Ureter (tissue), 1 donor: ENCODE measurements at places on chromosomes 3 and 15. TPM values are rescaled to one million over a fixed set of nuclear protein-coding genes. Genes with fewer than 3 reads are reported as not detected.

DNA sequence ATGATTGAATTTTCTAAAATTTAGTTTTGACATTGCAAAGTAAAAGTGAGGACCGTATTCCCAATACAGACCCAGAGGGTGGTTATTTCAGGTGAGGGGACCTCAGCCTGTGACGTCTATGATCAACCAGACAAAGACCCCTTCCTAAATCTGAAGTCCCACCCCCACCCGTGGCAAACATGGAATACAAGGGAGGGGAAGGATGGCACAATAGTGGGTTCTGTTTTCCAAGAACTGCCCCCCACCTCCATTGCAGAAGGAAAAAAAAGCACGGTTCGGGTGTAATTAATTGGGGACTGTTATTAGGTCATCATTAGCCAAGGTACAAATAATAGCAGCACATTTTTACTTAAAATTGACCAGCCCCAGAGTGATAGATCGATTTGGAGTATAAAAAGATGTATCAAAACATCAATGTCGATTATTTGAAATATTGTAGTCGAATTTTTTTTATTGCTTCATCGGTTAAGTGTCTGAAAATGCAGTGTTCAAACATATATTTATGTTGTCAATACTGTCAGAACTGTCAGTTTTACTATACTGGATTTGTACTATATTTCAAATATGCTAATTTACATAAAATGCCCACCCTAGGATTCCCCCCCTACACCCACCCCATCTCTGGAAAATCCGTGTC lies 7.5 kb upstream of the MEIS2 start:
- DNase-seq: no peak

- DNase-seq: peak; percentile 75
Observed at GRCh38 chr15:58988006-58988785, 733 bp downstream of the RNF111 start.

DNA sequence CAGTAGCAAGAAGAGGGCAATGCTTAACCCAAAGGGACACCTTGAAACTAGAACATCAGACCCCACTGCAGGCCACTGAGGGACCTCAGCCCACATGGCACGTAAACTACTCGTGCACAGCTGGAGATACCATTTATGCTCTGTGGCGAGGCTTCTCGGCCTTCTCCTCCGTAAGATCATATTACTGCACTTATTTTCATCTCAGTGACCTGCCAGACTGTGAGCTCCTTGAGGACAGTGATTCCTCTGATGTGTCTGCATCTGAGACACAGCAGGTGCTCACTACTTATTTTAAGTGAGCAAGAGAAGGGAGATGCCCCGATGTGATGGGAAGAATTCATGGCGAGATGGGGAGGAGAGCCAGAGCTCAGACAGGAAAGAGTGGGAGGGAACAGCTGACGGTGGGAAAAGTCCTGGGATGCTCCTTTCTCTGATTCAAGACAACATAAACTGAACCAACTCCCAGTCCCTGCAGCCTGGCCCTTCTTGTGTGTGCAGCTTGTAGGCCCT lies 137.6 kb downstream of the RPLP1 start:
- no peak for DNase-seq

DNA sequence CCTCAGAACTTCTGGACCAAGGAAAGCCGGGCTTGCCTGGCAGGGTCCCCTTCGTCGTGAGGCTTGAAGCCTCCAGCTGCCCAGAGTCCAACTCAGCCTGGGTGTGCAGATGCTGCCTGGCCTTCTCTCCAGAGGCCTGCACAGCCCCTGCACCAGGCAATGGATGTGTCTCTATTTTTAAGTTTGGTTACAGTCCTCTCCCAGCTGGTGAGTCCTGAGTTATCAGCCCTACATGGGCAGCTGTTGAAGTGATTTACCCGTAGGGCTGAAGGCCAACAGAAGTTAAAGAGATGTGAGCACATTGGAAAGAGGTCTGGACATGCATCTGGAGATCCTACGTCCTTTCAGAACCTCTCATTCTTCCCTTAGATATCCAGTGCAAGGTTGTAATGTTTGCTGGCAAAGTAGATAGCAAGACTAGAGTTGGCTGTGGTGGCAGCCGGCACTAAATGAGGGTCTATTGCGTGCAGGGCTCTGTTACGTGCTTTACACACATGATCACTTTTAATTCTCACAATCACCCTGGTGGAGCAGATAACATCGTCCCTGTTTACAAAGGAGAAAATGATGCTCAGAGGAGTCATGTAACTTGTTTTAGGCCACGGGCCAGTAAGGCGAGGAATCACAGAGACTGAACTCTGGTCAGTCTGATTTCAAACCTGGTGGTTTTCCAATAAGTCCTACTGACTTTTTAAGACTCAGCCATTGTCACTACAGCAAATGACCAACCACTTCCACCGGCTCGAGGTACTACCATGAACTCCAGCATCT lies 9.9 kb downstream of the FYCO1 start:
- DNase-seq: no peak

- DNase-seq: no peak
Observed at GRCh38 chr15:63035977-63036376, 6.6 kb upstream of the TPM1 start.

DNA sequence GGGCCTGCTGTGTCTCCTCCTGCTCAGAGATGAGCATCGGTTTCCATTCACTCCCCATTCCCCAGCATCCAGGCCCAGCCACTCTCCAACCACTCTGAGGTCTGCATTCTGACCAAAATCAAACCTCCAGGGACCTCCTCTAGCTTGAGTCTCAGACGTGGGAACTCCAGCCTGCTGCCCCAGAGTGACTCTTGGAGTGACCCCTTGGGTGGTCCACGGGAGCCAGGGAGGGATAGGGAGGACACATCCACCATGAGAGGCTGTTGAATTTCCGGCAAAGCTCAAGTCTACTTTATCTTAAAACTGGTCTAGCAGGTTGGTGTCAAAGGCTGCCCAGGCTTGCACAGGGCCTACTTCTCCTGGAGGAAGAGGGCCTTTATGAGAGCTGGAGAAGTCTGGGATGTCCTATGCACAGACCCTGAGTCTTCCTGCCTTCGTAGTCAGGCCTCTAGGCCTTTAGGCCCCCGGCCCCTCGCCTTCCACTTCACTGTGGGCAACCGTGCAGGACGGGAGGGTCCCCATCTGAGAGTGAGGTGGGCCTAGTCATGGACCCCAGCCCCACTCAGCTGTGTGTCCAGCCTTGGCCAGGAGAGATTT lies 8.9 kb downstream of the CISH start:
- DNase-seq: peak; percentile 74

The TF gene
- total RNA-seq: 2.1 TPM

The GOLGA8G gene
- total RNA-seq: not detected

DNA sequence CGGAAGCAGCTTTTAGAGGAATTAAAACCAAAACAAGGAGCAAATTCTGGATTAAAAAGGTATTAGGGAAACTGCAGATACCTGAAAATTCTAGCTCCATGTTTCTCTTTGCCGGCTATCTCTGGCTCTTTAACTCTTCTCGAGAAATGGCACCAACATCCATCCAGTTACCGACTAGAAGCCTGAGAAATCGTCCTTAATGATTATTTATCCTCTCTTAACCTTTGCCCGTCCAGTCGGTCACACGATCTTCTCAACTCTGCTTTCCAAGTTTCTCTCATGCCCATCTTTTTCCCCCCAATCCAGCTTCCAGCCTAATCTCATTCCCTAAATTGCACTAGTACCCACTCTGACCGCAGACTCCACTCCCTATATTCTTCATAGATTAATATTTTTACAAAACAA lies 596 bp upstream of the SGO1 start:
- no peak for DNase-seq

- DNase-seq: no peak
Observed at GRCh38 chr3:133258358-133258757, 141.5 kb upstream of the BFSP2 start.

The CHRFAM7A gene
- total RNA-seq: 2.7 TPM

- no peak for DNase-seq
Observed at GRCh38 chr3:43389388-43390254, 103.3 kb downstream of the SNRK start.
